GM13977 (cell line): ENCODE measurements at places on chromosomes 12 and 14.

DNA sequence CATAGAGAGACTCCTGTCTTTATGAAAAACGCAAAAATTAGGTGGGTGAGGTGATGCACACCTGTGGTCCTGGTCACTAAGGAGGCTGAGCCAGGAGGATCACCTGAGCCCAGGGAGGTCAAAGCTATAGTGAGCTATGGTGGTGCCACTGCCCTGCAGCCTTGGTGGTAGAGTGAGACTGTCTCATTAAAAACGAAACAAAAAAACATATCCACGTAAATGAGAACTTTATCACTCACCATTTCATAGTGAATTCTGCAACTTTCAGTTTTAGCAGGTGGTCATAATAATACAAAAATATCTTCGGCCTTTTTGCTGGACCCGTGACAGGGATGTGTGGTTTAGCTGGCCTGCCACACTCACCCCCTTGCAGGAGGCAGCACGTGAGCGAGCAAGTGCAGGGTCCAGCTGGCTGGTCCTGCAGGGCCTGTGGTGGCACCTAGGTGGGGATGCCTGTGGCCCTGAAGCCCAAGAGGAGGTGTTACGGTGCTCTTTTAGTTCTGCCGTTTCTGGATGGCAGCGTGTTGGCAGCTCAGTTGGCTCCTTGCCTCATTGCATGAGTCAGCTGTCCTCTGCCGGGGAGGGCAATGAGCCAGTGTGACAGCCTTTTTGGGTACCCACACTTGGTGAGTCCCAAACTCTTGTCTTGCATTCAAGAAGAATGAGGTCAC lies 1330.7 kb upstream of the TMEM132C start:
- DNase-seq: no peak

DNA sequence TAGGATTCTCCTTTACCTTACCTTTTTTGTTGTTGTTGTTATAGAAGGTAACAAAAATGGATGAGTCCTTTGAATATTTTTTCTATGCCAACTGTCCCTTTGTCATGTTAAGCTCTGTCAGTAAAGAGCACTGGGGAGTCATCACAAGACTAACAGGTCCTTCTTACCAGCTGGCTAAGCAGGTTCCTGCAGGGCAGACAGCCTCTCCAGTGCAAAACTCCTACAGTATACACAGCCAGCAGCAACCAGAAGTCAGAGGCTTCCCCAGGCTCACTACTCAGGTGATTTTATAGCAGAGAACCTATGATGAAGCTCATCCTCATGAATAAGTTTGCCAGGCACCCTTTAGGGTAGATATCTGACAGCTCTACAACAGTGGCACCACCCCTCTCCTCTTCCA lies 271.1 kb downstream of the RERGL start:
- no peak for DNase-seq

DNA sequence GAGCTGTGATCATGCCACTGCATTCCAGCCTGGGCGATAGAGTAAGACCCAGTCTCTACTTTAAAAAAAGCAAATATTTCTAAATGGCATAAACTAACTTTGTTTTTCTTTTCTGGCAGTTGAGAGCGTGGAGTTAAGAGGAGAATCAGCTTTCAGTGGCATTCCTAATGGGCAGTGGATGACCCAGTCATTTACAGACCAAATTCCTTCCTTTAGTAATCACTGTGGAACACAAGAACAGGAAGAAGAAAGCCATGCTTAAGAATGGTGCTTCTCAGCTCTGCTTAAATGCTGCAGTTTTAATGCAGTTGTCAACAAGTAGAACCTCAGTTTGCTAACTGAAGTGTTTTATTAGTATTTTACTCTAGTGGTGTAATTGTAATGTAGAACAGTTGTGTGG lies 21.2 kb downstream of the TDG start:
- DNase-seq: no peak

DNA sequence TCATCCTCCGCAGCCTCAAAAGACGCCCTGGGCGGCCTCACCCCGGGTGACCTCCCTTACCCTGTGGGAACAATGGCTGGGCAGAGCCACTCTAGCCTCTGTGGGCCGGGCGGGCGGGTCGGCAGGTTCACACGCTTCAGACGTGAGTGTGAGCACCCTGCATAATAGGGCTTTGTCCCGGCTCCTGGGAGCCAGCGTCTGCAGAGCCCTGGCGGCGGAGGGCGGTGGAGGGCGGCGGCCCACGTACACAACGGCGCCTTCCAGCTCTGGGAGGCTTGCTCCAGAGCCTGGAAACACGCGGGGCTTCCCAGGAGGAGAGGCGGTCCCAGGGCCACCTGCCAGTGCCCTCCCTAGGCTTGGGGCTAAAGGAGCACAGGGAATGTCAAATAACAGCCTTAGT lies 205.6 kb downstream of the BCL11B start:
- DNase-seq: no peak

DNA sequence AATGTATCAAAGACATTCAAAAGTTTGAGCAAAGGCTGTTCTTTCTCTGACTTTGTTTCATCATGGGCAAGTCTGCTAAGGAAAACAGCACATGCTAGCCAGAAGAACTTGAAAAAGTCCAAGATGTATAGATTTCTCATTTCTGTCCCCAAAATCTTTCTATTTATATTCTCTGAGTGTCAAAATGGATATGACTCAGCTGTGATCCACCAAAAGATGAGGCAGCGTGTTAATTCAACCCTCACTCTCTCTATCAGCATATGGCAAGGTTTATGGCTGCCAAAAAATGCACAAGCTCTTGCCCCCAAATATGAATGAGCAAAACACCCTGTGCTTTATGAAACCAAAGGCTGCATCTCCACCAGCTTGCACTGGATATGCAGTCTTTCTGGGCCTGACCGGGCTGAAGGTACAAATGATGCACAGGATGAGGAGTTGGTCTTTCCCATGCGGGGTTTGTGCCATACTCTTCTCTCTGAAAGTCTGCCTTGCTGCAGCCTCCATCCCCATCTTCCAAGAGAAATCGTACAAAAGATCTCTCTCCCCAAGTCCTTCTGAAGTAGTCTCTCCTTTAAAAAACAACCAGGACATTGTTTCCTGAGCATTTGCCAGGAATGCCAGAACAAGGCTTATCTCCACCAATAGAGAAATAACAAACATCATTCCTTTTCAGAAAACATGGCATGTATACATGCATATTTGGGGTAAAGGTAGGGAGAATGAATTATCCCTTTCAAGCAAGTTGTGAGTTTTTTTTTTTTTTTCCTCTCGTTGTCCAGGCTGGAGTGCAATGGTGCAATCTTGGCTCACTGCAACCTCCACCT lies 203.4 kb downstream of the TMX1 start:
- DNase-seq: no peak

- no peak for DNase-seq
Measured at GRCh38 chr12:58489394-58489793, 430.9 kb downstream of the LRIG3 start.

DNA sequence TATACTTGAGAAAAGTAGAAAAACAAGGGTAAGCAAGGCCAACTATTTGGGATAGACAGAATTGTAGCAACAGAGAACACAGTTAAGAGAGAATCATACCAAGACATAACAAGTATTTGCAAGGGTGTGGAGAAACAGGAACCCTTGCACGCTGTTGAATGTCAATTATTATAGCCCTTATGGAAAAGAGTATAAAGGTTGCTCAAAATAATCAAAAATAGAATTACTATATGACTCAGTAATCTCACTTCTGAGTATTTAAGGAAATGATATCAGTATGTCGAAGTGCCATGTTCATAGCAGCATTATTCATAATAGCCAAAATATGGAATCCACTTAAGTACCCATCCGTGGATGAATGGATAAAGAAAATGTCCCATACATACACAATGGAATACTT lies 193.3 kb downstream of the PHLDA1 start:
- DNase-seq: no peak

DNA sequence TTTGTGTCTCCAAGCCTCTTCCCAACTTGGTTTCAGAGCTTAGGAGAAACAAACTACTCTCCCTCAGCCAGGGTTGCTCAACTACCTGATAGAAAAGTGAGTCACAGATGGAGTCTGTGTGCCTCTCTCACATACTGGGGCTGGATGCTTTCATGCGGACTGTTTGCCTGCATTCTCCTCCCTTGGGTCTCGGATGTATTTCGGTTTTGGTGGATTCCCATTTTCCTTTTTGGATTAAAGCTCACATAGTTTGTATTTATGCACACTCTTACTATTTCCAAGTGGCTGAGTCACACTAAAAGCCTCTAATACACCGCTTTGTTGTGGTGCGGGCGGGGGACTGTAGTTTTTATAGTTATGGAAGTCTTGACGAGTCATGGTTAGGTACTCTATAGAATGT lies 505.4 kb downstream of the LRFN5 start:
- DNase-seq: no peak

DNA sequence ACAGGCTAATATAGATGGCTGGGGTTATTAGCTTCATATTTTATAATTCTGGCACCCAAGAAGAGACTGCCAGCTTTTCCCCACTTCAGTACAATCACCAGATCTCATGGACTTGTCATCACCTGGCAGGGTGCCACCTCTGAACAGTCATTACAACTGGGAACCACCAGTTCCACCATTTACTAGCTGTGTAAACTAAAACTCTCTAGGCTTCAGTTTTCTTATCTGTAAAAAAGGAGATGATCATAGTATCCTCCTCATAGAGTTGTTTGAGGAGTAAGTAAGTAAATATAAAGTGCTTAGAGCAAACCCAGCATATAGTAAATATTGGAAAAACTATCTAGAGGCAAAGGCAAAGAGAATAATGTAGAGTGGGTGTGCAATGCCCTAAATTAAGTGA lies 19.3 kb downstream of the CPNE8 start:
- no peak for DNase-seq

- DNase-seq: no peak
Measured at GRCh38 chr14:91409928-91410718, 7.5 kb downstream of the CCDC88C start.

DNA sequence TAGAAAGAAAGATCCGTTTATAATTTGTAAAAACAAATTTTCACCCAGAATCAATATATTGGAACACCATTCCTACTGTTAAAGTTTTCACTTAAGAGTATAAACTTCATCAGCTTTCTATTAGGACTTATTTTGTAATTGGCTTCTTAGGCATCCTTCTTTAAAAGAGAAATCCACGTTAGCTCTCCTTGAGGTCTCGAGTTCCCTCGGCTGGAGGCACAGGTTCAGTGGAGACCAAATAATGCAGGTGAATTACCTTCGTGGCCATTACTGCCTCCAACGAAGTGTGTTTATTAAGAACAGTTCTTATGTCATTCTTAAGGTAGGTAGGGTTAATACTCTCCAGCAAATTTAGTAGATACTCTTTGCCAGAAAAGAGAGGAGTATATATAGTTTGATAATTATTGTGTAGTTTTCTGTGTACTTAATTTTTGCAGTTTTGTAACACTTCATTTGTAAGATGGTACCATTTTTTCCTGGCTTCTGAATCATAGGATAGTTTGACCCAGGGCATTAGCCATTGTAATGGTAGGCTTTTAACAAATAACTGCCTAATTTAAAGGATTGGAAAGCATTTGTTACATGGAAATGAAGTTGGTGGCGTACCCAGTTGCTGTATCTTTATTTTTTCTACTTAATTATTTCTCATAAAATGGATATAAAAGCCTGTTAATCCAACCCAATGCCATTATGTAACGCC lies 2.2 kb downstream of the CALM1 start:
- no peak for DNase-seq

DNA sequence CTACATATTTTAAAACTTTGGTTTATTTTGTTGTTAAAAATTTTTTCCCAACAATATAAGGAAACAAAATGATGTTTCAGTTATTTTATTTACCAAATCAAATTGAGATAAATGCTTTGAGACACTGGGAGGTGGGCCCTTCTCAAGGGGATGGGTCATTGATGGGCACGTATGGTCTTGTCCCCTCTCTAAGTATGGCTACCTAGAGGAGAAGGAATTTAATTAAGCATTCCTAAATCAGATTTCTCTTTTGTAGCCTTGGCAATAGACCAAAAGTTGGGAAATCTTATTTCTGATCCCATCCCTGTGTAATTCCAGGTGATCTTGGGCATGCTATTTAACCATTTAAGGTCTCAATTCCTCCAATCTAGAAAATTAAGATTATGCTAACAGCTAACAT lies 79.0 kb downstream of the SCN8A start:
- DNase-seq: no peak

GRCh38 chr12:119178544-119179334 lies at the start of gene HSPB8:
HSPB8 (plus strand) TSS chr12:119178931; CDS start chr12:119179313, 382 bp downstream.
- no peak for DNase-seq

- DNase-seq: no peak
Measured at GRCh38 chr14:99559286-99559990, 44.6 kb downstream of the CCDC85C start.

DNA sequence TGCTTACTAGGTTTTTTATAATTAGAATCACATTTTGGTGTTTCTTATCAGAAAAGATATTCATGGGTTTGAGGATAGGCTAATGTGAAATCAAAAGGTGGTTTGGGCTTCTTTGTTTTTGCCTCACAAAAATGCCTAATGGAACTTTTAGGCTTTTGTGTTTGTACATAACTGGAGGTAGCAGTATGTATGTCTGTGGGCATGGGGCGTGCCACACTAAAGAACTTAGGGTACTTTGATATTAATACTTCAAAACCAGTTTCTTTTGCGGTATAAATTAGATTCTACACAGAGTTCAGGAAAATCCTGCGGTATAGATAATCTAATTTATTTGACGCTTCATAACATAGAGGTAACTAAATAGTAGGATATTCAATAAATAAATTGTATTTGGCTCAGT lies 1.9 kb downstream of the ETV6 start:
- DNase-seq: no peak

DNA sequence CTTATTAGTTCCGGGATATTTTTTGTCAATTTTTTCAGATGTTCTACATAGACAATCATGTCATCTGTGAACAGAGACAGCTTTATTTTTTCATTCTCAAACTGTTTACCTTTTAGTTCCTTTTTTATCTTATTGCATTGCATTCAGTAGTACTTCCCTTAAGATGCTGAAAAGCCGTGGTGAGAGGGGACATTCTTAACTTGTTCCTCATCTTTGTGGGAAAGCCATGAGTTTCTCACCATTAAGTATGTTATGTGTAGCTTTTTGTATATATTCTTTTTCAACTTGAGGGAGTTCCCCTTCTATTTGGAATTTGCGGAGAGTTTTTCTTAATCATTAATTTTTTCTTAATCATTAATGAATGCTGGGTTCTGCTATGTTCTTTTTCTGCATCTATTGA lies 1727.1 kb upstream of the SEL1L start:
- DNase-seq: no peak

DNA sequence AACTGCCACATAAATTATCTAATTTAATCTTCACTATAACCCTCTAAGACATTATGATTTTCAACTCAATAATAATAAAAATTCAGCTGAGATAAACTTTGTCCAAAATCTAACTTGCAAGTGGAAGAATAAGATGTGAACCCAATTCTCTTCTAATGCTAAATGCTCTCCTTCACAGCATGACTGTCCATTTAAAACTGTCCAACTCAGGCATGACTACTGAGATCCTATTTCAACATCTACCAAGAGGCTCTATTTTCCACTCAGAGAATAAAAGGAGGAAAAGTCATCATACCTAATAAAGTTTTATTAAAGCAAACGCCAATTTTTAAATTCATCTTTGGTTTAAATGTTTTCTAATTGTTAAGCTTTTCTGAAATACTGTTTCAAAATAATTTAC lies 183.6 kb downstream of the MED13L start:
- DNase-seq: no peak

- DNase-seq: no peak
Measured at GRCh38 chr12:106580671-106581508, 1.9 kb upstream of the RFX4 start.
